ENCODE measurements at places on chromosomes 1 and 21.

DNA sequence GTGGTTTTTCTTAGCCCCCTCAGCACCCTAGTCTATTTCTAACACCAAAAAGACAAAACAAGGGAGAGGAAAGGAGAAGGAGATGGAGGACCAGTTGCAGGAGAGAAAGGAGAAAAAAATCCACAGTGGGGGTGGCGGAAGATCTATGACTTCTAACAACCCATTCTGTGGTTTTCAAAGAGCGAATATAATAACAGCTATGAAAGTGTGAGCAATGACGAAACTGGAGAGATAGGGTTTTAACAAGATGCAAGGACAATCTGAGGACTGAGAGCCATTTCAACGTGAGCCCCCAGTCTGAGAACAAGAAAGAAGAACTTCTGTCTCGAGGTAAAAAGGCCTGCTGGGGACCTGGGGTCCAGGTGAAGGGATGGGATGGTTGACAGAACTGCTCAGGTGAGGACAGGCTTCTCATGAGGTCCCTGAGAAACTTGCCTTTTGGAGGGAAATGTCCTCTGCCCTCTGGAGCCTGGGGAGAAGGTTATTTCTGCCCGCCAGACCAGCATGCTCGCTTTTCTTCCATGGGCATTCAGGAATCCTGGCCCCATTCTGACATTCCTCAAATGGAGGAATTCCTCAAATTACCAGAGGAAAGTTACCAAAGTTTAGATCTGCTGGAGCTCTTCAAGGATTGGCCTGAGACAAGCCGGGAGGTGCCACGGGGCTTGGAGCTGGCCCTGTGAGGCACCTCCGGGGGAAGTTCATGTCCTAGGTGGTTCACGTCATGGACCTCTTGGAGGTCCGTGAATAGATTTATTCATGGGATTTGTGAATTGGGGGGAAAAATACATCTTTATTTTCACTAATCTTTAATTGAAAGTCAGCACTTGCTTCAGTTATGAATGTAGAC, at the start of gene CD160:
Gene CD160, plus strand, starts transcription at position 270 of the 850 bp plus-strand sequence. CDS start 8,829 bp downstream, outside the sequence.
- DNase-seq = no peak

DNA sequence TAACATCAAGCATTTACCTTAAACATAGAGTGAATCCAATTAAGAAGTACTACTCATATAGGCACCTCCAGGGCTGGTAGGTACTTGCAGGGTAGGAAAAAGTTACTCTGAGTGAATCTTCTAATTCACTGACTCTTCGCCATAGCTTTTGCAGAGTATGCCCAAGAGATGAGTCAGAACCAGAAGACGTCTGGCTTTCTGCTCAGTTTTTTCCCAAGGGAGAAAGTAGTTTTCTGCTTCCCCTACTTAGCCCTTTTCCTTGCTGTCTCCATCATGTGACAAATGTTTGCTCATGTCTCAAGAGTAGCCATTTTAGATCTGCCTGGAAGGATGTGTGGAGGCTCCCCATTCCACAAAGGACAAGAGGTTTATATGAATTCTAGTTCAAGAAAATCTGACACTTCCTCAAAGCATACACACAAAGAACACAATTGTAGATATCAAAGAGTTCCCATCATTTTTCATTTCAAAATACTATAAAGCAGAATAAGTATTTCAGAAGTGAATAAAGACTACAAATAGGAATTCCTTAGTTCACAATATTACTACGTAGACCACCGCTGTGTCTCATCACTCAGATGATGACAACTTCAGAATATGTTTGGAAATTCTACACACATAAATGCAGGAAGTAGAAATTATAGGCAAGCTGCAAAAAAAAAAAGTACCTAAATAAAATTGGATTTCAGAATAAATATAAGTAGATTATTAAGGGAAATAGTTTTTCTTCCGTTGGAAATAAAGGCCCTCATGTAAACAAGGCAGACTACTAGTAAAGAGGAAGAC, 98.5 kb downstream of the ASH1L start:
- DNase-seq = no peak

- no peak for DNase-seq
Observed at GRCh38 chr1:154886281-154887015, 16.4 kb upstream of the KCNN3 start.

- DNase-seq = no peak
Observed at GRCh38 chr1:59062743-59063142, 234.2 kb upstream of the FGGY start.

DNA sequence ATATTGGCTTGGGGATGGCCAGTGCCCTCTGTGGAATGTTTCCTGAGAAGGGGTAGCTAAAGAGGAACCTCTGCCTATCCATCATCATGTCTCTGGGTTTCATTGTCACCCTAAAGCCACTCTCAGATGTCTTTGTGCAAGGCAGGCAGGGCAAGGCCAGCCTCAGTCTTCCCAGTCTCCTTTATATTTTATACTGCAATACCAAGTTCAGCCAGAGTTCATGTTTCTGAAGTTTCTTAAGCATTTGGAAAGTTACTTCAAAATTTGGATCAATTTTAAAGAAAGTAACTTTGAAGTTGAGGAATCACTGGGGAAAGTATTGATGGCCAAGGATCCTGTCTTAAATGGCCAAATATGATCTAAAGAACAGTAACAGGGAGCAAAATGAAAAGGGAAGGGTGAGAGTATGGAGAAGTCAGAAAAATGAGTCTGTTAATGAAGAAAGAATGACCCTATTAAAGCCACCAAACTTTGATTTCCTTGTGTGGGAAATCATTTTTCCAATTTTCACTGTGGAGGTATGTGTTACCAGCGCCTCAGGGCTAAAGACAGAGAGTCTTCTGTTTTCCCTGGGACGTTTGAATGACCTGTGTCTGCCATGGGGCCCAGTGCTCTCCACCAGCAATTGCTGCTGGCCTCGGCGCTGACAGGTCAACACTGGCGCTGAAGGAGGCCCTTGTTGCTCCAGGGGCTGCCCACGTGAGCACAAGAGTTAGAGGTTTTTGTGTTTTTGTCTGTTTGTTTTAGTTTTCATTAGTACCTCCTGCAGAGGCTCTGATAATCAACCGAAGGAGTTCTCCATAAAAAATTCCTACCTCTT, 93.9 kb downstream of the ATP5PO start:
- DNase-seq = no peak

GRCh38 chr1:100539836-100540536, 2.0 kb downstream of the GPR88 start:
- DNase-seq = no peak

GRCh38 chr1:114082867-114083585, 70.6 kb downstream of the SYT6 start:
- no peak for DNase-seq

GRCh38 chr1:114764689-114765088, 6.9 kb upstream of the CSDE1 start:
- no peak for DNase-seq
